ENCODE measurements at places on chromosomes 4 and X.

GRCh38 chr4:88075336-88075735, 67.9 kb downstream of the PKD2 start:
- DNase-seq = no peak

- no peak for DNase-seq
These were observed 7.5 kb downstream of the YY2 start for GRCh38 chrX:21863241-21863640.

GRCh38 chr4:90189178-90189577, 62.0 kb downstream of the CCSER1 start:
- DNase-seq = no peak

- DNase-seq = no peak
These were observed 51.1 kb downstream of the UGT2B7 start for GRCh38 chr4:69147334-69147733.

GRCh38 chr4:123705419-123705818, 308.8 kb downstream of the SPRY1 start:
- no peak for DNase-seq

DNA sequence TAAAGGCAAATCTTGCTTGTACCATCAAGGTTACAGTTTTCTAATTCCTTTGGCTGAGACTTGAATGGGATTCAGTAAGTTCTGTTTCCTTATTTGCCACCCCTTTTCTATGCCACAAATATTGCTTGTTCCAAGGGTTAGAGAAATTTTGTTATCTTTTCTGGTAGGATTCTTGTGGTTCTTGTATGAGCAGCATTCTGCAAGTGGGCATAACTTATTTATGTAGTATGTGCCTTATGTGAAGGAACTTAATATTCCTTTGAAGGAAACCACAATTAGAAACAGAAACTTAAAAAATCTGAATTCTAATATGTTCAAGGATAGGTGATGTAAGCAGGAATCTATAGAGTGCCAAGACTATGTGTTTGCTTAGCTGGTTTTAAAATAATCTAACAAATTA, 53.1 kb upstream of the TSPAN5 start:
- DNase-seq = no peak

GRCh38 chr4:180398564-180398963, 1844.6 kb upstream of the TENM3 start:
- no peak for DNase-seq

DNA sequence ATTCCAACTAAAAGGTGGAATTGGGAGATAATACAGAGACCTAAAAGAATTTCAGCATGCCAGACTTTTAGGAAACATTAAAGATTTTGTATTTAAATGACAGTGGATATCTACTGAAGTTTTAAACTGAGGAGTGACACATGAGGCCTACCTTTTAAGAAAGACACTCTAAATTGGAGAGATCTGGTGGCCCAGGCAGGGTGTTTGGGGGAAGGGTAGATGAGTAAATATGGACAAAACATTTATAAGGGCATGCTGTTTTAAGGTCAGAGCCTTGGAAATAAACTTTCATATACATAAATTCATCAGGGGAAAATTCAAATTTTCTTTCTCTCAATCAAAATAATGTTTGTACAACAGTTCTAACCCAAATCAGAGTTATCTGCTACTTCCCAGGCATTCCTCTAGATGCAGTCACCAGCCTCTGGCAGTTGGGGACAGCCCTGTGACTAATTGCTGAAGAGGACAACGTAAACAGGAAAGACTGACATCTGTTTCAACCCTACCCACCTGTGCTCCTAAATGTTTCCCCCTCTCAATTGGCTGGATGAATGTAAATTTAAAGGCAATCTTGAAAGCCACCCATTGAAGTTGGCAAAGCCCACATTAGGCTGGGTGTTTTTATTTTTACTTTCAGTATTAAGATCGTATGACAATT, 1646.9 kb upstream of the ADGRL3 start:
- DNase-seq = no peak

DNA sequence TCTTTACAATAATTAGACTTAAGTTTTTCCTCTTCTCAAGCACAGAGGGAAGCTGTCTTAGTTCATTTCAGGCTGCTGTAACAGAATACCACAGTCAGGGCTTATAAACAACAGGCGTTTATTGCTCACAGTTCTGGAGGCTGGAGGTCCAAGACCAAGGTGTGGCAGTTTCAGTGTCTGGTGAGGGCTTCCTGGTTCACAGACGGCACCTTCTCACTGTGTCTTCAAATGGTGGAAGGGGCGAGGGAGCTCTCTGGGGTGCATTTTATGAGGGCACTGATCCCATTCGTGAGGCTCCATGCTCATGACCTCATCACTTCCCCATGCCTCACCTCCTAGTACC, 115.7 kb upstream of the MXRA5 start:
- no peak for DNase-seq

- no peak for DNase-seq
These were observed 44.6 kb downstream of the FAT4 start for GRCh38 chr4:125359363-125359762.

GRCh38 chrX:150958177-150958576, 25.0 kb upstream of the HMGB3 start:
- DNase-seq = no peak

DNA sequence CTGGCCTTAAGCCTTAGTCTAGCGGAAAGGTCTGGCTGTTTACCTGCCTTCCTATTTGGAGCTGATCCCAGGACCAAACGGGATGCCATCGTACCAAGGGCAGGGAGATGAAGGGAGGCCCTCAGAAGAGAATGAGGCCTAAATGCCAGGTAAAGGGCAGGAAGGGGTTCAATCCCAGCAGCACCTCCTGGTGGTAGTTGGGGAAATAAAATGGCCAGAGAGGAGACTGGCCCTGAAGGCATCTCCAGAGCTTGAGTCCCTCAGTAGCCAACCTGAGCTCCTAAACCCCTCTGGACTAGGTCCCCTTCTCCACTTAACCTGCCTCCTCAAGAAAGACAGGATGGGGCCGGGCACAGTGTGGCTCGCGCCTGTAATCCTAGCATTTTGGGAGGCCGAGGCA, 53.7 kb downstream of the KDM5C start:
- DNase-seq = no peak

- DNase-seq = no peak
These were observed 406.5 kb downstream of the IQCM start for GRCh38 chr4:149409146-149409545.

DNA sequence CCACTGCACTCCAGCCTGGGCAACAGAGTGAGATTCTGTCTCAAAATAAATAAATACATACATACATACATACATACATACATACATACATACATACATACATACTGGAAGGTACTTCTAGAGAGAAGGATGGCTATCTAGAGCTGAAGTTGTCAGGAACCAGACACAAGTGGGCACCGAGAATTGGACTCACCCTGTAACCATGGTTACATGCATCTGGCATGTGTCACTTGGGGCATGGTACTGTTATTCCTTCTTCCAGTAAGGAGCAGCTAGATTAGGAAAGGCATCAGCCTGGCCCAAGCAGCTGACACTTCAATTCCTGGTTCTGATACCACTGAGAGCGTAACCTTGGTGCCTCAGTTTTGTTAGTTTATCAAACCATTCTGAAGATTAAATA, 127.1 kb downstream of the SH3KBP1 start:
- no peak for DNase-seq

GRCh38 chrX:39897741-39898097, 200.0 kb downstream of the BCOR start:
- no peak for DNase-seq

DNA sequence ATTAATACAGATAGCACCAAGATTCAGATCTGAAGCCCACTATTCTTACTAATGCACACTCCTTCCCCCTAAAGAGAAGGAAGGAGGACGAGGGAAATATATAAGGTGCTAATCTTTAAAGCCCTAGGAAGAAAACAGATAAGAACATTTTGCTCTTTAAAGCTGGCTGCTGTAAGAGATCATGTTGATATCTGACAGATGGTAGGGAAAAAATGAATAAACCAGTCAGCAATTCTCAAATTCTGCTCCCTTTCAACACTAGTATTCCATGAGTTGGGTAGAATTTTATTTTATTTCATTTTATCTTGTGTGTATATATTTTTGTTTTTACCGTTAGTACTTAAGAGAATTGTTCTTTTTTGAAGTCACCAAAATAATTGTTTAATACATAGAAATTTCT, 19.2 kb downstream of the OTC start:
- no peak for DNase-seq

DNA sequence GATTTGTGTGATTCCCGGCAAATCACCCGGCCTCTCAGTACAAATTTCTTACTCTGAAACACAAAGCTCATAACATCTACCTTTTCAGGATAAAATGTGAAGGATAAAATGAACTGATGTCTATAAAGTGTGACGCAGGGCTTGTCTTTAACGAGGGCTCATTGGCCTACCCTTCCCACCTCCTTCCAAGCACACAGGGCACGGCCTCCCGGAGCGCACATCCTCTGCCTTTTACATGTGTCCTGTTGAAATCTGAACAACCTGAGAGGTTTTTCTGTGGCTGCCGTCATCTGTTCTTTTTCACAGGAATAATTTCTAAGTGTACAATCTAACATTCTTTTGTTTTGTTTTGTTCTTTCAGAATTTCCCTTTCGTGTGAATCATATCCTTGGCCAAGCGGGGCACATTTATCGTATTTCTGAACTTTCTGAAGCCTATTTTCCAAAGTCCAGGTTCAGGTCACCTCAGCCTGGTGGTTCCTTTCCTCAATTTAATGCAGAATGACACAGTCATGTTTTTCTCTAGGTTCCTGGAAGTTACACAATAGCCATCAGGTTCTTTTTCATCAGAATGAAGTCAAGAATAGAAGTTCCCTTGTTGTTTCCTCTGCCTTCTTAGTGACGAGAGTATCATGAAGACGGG, 53.1 kb upstream of the SPRY1 start:
- DNase-seq = no peak

DNA sequence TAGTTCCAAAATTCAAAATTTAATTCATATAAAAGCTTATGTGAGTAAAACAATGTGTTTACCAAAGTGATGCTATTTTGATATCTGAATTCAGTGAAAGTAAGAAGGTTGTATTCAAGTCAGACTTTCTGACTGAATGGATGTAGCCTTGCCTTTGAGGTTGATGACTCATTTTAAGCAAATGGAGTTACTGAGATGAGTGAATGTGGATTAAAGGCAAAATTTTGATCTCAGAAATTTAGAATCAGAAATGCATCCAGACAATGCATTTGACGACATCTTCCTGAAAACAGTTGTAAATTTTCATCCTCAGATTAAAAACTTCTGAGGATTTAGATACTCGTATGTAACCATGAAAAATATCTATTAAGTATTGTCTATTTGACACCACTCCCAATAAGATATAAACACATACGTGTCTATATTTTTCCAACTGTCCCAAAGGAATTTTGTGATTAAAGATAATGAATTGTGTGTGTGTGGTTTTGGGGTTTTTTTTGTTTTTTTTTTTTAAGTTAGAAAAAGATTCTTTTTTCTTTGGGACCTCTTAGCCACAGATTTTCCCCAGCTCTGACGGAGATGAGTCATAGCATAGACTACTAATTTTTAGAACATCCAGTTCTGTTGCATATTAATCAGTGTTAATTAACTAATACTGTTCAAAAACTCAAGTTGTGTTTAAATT, 34.4 kb downstream of the NFKB1 start:
- DNase-seq = no peak

- no peak for DNase-seq
These were observed 103.4 kb downstream of the SLC7A11 start for GRCh38 chr4:138138774-138139173.

- no peak for DNase-seq
These were observed 226.7 kb upstream of the PRKX start for GRCh38 chrX:3940000-3940610.
